ENCODE measurements at places on chromosomes 3 and 15.

DNA sequence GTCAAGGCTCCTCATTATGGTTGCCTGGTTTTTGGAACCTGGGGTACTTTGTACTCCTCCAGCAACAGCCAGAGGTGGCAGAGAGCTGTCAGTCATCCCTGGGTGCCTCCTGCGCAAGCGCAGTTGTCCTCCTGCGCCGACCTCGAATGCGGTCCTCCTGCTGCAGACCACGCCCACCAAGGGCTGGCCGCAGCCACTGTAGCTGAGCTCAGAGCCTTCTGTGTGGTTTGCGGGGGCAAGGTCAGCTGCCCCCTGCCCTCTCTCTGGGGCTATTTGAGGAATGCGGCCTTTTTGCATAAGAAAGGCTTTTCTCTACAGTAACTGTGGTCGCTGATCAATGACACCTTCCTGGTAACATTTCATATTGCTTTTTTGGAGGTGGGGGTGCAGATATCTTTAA is 131.3 kb upstream of the SNRPN start:
- no peak for DNase-seq

DNA sequence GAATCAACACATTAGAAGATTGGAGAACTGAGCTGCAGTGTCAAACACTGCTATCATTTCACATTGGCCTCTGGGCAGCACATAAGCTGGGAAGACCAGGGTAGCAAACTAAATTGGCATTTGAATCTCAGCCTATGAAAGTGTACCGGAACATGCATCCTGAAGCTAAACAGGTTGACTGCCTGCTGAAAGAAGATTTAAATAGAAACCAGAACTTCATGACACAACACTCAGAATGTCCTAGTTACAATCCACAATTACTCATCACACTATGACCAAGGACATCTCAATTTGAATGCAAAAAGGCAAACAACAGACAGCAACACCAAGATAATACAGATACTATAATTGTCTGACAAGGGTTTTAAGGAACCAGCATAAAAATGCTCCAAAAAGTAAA is 26.2 kb downstream of the TM2D3 start:
- no peak for DNase-seq

DNA sequence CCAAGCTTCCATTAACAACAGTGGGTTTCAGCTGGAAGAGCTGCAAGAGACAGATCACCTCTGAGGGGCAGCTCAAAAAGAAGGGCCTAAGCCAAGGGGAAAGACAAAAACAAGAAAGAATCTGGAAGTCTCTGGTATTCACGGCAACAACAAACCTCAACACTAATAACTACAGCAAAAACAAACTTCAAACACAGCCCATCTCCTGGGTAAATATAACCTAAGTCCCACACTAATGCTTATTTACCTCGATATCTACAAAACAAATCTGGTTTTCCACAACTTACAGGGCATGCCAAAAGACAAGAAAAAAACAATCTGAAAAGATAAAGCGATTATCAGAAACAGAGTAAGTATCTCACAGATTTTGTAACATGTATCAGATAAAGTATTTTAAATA is 29.7 kb downstream of the TOP2B start:
- no peak for DNase-seq

DNA sequence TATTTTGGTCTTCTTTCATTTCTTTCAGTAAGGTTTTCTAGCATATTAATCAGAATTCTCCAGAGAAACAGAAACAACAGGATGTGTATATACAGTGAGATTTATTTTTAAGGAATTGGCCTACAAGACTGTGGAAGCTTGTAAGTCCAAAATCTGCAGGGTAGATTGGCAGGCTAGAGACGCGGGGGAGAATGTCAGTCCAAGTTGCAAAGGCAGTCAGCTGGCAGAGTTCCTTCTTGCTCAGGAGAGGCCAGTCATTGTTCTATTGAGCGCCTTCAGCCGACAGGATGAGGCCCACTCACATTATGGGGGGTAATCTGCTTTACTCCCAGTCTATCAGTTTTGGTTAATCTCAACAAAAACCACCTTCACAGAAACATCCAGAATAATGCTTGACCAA is 133.4 kb upstream of the UBE3A start:
- no peak for DNase-seq

DNA sequence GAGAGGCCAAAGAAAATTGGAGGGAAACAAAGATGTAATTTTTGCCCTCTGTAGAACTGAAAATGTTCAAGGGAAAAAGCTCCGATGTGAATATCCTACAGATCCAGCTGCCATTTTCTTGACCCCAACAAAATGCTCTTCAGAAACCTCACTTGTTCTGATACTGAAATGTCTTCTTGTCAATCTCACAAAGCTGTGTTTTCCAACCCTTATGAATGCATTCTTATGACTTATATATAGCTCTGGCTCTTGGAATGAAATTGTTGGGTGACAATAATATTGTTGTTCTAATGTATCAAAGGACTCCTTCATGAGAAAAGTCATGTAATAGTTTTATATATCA is 157.1 kb upstream of the TGFBR2 start:
- no peak for DNase-seq

DNA sequence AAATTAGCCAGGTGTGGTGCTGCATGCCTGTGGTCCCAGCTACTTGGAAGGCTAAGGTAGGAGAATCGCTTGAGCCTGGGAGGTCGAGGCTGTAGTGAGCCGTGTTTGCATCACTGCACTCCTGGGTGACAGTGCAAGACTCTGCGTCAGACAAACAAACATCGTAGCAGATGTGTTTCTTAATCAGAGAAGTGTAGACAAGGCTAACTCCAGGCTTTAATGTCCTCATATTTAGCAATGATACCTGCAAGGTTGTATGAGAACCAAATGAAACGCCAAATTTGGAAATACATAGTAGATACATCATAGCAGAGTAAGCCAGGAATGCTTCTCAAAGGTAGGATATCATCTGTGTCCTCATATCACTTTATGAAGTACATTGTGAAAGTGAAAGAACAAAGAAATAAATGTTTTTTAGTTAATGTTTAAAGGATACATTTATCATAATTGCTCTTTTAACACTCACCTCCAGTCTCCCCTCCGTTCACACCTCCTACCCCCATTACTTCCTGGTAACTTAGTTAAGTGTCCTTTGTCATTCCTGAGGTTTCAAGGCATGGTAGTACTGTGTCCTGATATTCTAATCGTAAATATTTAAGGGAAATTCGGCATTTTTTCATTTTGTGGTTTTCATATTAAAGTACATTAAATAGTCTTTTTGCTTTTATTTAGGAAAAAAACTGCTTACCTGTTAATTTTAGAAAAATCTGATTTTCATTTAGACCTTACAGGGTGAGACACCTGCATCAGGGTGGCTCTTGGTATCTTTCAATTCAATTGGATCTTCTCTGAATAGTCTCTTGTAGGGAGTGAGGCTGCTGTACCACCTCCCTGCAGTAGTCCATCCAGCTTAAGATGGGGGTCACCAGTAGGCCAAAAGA is 96.1 kb downstream of the OPA1 start:
- DNase-seq, result no peak

DNA sequence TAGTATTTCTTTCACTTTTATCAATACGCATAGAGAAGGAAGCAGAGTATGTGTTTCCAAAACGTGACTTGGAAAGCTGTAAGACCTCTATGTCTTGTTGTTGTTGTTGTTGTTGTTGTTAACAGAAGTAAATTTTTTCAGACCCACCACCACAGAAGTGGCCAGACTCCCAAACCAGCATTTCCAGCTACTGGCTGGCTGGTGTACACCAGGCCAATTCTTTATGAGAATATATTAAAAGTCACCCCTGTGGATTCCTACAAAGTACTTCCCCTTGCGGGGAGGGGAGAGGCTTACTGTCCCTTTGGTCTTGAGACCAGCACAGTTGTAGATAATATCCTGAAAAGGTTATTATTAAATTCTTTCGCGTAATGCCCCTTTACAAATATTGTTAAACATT is 1.6 kb upstream of the FOXP1 start:
- no peak for DNase-seq

GRCh38 chr15:76058714-76059319 is 968 bp upstream of the TMEM266 start:
- DNase-seq, result peak; percentile 16

- peak; percentile 33 for DNase-seq
These were observed 49.4 kb upstream of the SYNPR start for GRCh38 chr3:63228677-63229076.
